ENCODE measurements at places on chromosomes 13 and 19.
A peak's percentile ranks its signal among the peaks of the same experiment; 100 is the strongest.

- peak; percentile 57 for DNase-seq
These were observed 96.4 kb downstream of the TNFRSF19 start for GRCh38 chr13:23666582-23666981.

GRCh38 chr13:46334035-46334822 is 52.8 kb downstream of the RUBCNL start:
- no peak for DNase-seq

DNA sequence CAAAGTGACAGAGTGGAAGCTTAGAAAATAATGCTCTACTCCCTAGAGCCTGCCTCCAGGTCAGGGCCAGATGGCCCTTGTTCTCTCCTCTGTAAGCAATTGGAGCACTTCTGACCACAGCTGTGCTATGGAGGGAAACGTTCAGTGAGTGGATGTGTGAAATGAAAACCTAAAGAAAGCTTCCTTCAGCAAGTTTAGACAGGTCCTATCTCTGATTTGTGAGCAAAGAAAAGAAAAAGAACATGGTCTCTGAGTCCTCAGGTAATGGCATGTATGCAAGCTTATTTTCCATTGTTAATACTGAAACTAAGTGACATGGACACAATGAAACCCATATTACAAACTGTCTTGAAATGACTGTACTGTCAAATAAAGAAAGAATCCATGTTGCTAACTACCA is 1486.8 kb downstream of the EFNB2 start:
- DNase-seq: no peak

GRCh38 chr13:77388944-77389624 is 62.2 kb upstream of the MYCBP2 start:
- DNase-seq: no peak

GRCh38 chr13:82698383-82698782 is 1183.9 kb downstream of the SLITRK1 start:
- no peak for DNase-seq

DNA sequence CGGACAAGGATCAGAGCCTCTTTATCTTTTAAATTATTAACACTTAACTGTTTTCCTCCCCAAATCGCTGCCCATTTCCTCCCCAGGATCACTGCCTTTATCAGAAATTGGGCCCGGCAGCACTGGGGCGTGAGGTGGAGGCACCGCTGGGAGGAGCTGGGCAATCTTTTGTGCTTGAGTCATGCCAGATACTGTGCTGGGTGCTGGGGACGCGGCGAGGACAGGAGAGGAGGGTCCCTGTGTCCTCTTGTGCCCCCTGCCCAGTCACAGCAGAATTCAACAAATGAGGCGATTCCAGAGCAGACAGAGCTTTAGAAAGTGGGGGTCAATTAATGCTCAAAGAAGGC is 347.8 kb downstream of the ZNF536 start:
- DNase-seq: no peak

- DNase-seq: no peak
These were observed 4.4 kb downstream of the ZNF284 start for GRCh38 chr19:44076325-44076724.

DNA sequence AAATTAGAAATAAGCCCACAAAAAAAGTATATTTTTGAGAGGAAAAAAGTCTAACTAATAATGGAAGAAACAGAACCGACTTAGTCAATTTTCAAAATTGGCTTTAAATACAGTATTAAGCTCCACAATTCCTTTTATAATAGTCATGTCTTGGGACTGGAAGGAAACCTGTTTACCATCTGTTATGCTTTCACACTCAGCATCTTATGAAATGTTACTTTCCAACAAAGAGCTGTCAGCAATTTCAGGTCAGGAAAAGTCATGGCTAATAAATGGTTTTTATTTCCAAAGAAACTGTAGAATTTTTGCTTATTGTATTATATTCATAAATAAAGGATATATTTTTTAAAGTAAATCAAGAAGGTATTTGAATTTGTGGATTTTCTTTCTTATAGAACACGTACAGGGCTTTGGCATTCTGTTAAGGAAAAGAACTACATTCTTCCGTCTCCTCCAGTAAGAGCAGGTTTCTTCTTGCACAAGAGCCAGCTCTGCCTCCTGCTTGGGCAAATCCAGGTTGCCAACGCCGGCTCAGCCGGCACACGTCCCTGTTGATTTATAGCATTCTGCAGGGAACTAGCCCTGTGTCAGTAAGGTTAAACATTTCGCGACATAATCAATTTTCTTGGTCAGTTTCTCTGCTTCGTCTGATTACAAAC is 52.9 kb upstream of the GPR12 start:
- DNase-seq: no peak

GRCh38 chr13:59643364-59643841 is 520.3 kb downstream of the DIAPH3 start:
- no peak for DNase-seq

DNA sequence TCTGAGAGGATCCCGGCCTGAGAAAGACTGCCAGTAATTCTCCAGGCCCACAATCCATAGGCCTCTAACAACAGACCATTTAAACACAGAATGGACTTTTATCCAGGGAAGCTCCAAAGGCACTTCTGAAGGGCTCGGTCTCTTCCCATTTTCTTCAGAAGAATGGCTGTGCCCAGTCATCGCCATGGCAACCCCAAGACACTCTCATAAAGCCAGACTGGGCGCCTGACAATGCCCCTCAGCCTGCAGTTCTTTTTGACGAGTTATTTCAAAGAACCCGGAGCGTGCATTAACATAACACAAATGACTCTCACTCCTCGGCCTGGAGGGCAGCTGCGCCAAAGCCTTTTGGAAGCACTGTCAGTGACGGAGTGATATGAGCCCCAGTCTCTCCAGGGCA is 61.0 kb downstream of the RASA3 start:
- peak; percentile 59 for DNase-seq

GRCh38 chr13:109769275-109769674 is 17.1 kb downstream of the IRS2 start:
- DNase-seq: no peak

DNA sequence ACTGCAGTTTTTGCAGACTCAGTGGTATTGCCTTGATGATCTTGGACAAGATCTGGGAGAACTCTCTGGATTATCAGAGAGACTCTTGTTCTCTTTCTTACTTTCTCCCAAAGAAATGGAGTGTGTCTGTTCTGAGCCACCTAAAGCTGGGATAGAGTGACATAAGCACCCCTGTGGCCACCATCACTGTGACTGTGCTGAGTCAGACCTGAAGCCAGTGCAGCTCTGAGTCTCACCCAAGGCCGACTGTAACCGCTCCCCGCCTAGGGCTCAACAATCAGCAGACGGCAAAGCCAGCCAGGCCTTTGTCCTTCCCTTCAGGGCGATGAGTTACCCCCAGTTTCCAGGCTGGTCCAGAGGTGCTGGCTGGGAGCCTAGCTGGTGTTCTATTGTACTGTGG is 795.6 kb downstream of the UQCRFS1 start:
- no peak for DNase-seq

- peak; percentile 63 for DNase-seq
These were observed 6.9 kb downstream of the DCLK1 start for GRCh38 chr13:36124236-36124822.

DNA sequence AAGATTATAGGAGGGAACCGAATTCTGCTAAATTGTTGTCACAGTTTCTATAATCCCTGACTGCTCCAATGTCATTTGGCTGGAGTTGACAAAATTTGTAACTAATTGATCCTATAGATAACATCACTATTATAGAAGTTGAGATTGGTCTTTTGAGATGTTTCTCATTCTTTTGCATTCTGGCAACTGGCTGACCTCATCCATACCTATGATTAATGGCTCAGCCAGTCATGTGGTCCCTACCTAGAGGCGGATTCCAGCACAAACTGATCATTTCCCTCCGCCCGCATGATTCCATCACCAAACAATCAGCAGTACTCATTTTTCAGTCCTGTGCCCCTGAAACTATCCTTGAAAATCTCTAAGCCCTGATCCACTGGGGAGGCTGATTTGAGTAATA is 4.2 kb downstream of the PSG2 start:
- no peak for DNase-seq

GRCh38 chr13:54078271-54078870 is 1049.8 kb downstream of the OLFM4 start:
- DNase-seq: no peak

- DNase-seq: no peak
These were observed 22.1 kb downstream of the EDNRB start for GRCh38 chr13:77896536-77896935.

DNA sequence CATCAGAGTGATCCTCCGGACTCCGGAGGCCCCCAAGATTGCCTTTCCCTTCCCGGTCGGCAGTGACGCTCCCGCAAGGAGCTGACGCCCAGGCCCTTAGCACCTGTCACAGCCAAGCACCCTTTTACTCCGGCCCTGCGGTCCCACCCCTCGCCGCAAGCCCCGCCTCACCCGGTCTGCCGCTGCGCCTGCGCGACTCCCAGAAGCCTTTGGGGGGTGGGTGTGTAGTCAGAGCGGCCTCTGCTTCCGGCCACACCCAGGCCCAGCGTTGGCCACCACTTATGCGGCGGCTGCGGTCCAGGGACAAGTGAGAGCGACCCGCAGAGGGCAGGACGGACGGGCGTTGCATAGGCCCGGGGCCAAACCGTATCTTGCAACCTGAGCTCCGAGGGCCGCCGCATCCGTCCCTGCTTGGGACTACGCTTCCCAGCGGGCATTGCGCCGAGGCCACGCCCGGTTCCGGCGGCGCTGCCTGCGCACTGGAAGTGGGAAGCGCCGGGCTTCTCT is 441 bp upstream of the ZFP28 start:
- DNase-seq: peak; percentile 93

DNA sequence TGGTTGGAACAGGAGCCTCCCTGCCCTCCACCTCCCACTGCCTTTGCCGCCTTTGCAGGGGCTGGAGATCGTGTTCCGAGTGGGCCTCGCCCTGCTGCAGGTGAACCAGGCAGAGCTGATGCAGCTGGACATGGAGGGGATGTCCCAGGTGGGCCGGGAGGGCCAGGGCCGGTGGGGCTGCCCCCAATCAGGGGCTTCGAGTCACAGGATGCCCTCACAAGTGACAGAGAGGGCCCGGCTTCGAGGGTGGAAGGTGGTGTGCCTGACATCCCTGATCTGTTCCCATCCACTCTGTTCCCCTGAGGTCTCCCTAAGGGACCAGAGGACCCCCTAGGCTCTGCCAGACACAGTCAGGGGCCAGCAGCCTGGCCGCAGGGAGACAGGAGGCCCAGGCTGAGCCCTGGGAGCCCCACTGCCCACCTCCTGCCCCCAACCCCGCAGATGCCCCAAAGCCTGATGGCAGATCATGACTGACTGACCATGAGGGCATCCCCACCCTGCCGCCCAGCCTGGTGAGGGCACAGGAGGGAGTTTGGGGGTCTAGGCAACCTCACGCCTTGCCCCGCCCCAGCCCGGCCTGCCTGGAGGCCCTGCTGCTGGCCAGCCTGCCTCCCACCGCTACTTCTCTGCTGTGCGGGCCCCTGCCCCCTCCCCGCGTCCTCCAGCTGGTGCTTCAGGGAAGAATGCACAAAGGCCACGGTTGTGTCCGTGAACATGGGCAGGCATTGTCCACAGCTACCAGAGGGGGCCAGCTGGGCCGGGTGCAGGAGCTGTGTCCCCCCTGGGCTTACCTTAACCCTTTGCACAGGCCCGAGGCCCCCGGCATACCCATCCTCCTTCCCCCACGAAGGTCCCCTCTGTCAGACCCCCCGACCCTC is 21.8 kb downstream of the EVI5L start:
- DNase-seq: no peak

GRCh38 chr19:11191273-11191755 is 6.0 kb downstream of the KANK2 start:
- no peak for DNase-seq

DNA sequence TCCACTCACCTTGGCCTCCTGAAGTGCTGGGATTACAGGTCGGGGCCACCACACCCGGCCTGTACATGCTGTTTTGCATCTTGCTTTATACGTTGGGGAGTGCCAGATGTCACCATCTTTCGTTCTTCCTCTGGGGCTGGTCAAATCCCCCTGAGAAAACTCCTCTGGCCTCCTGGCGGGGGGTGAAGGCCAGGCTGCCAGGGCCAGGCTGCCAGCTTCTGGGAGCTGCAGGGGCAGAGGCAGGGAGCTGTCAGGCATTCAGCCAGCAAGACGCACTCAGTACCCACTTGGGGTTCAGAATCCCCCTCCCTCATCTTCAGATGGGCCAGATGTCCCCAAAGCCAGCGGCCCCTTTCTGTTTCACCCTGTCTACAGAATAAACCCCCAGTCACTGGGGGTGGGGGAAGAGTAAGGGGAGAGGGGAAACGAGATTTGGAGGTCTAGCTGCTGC is 16.1 kb downstream of the ZSWIM9 start:
- DNase-seq: no peak

GRCh38 chr19:6551607-6552450 is 21.0 kb downstream of the TNFSF9 start:
- peak; percentile 33 for DNase-seq

GRCh38 chr19:3099347-3100145 is 5.4 kb downstream of the GNA11 start:
- DNase-seq: no peak

DNA sequence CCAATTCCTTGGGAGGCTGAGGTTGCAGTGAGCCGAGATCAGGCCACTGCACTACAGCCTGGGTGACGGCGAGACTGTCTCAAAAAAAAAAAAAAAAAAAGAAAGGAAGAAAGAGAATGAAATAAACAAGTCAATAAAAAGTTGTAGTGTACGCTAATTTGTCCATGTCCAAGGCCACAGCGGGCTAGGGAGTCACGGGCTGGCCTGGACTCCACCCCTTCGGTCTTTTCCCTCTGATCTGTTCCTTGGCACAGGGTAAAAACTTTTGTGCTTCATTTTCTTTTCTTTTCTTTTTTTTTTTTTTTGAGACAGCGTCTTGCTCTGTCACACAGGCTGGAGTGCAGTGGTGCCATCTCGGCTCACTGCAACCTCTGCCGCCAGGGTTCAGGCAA is 19.4 kb upstream of the MKNK2 start:
- no peak for DNase-seq

- DNase-seq: no peak
These were observed 28.2 kb upstream of the ZBTB7A start for GRCh38 chr19:4094761-4095487.

DNA sequence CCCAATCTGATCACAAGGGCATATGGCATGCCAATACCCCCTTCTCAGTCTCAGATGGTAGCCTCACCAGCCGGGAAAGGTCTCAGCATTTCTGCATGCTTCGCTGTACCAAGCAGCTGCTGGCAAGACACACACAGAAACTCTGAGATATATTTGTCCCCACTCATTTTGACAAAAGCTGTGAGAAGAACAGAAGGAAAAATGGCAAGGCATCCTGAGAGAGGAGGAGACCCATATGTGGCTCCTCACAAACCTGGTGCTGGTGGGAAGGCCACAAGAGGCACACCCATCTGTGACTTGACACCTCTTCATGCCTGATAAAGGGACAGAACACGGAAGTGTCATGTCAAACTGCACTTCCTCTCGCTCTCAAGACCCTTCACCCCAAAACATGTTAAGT is 36.7 kb upstream of the DOCK9 start:
- DNase-seq: peak; percentile 9

DNA sequence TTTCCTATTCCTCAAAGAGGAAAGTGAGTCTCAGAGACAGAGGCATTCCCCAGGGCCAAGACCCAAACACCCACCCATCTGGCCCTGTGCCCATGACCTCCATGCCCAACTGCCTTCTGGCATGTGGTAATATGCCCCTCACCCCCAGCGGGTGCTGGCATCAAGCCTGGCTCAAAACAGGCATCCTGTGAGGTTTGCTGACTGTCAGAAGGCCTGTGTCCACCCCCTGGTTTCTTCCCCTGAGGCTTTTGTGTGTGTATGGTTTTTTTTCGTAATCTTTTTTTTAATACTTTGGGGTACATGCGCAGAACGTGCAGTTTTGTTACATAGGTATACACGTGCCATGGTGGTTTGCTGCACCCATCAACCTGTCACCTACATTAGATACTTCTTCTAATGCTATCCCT is 7.6 kb upstream of the KANK2 start:
- DNase-seq: no peak

GRCh38 chr13:82294226-82294625 is 1588.0 kb downstream of the SLITRK1 start:
- no peak for DNase-seq
